ENCODE measurements at places on chromosomes 7 and 10.

GRCh38 chr7:32264702-32265284 is 194.6 kb upstream of the PDE1C start:
- no peak for DNase-seq

DNA sequence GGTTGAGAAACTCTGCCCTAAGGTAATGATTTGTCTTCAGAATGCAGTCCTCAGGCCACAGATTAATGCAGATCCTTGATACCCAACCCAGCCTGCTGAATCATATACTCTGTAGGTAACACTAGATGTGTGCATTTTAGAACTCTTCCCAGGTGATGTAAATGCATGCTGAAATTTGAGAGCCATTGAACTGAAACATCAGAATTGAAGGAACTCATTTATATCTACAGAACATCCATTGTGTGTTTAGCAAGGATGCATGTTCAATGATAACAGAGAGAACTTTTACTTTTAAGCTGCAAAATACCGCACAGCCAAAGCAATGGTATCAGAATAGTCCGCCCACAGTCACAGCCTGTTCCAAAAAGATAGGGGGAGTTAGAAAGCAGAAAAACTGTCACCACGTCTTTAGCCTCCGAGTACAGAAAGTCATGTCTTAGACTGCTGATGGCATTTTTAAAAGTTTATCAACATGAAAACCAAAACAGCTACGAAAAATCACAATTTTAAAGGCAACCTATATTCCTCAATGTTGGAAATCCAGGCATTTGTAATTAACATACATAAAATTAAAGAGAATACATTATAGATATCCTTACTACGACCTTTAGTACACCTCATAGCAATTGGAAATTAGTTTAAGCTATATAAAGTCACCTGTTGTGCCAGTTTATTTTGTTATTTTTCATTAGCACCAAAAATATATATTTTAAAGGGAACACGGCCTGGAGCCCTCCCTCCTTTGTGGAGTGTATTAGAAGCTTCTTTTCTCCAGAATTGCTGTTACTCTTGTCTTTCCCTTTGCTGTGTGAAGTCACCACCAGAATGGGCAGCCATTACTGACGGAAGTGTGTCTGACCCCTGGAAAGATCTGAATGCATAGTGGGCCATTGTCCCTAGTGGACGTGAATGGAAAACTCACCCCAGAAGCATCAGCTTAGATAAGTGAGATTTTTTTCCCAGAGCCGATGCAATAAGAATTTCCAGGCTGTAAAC is 65.8 kb upstream of the PRKAR2B start:
- DNase-seq, result no peak

DNA sequence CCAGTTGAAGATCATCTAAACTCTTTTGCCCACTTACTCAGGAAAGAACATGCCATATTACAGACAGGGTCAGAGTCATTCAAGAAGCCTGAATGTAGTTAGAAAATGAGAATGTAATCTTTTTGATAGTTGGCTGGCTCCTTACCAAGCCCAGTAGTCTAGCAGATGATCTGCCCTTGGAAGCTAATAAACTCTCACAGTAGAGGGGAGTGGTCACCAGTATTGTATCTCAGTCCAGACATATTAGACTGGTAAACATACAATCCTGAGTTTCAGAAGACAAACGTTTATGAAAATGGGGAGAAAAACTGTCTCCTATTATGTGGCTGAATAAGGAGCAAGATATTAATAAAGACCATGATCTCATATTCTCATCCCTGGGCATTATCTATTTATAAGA is 65.3 kb downstream of the SEPTIN7 start:
- no peak for DNase-seq

DNA sequence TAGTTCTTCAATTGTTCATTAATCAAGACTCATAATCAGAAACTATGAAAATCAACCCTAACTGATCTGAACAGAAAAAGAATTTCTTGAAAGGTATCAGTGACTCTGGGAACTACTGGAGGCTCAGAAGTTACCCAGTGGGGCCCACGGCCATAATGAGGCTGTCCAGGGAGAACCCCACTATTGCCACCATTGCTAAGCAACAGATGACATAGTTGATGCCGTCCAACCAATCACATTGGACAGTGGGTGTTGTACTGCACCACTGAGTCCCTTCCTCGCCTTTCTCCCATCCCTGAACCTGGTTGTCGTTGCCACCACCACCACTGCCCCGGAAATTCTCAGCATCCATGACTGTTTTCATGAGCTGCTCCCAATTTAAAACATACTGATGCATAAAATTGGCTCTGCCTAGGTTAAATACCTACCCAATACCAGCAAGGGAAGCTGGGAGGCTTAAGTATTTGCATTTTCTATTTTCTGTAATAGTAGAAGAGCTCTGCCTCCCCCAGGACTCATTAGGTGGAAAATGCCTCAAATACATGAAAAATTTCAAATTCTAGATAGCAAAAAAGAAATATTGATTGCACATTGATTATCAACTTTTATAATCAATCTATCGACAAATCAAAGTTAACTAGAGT is 26.7 kb upstream of the USP6NL start:
- peak; percentile 84 for DNase-seq

- DNase-seq, result peak; percentile 87
Measured at GRCh38 chr7:47670729-47671128, 88.8 kb upstream of the TNS3 start.

GRCh38 chr7:12490940-12491339 is 79.6 kb upstream of the SCIN start:
- no peak for DNase-seq

DNA sequence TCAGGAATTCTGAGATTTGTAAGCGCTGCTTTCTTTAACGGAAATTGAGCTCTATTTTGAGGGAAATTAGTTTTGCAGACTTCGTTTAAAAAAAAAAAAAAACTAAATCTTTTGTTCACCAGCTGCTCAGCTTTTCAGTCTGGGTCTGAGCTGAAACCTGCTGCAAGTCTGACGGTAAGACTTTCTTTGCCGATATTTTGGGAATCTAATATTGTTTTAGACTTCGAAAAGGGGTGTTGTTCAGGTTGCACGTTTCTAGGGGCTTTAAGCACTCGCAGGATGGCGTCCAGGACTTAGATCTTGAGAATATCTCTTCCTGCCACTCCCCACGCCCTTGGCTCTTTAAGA is 1.8 kb upstream of the MEOX2 start:
- no peak for DNase-seq

Measured in germinal center (tissue), 1 donor.